ENCODE measurements at places on chromosomes 12 and 14. TPM values are rescaled to one million over a fixed set of nuclear protein-coding genes. Genes with fewer than 3 reads are reported as not detected.

GRCh38 chr12:65510584-65511050, 232.1 kb downstream of the MSRB3 start:
- peak; percentile 63 for DNase-seq

- DNase-seq, result no peak
Observed at GRCh38 chr14:30410986-30411385, 148.0 kb upstream of the G2E3 start.

DNA sequence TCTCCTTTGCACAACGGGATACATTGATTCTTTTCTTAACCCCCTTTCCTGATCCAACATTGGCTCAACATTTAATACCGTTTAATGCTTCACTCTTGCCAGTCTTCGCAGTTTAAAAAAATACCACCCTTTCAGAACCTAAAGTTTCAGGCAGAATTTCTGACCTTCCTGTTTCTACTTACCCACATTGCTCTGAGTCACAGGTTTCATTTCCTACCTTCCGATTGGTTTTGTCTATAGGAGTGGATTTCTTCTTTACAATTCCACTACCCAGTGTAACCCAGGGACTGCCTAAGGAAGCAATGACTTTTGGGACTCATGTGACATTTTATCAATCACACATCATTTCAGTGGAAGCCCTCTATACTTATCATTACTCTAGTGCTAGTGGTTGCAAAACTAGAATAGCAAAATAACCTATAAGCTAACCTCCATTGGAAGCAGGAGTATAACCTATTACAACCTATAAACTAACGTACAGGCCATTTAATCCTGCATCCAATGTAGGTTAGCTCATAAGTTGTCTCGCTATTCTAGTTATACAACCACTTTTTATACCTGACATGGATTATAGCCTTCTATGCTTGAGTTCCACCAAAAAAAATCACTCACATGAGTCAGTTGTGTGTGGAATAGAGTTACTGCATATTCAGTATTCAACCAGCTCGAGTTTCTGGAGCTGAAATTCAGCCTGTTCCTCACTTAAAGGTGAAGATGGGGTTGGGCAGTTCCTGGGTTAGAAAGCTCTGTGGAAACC, 64.9 kb upstream of the KITLG start:
- no peak for DNase-seq

DNA sequence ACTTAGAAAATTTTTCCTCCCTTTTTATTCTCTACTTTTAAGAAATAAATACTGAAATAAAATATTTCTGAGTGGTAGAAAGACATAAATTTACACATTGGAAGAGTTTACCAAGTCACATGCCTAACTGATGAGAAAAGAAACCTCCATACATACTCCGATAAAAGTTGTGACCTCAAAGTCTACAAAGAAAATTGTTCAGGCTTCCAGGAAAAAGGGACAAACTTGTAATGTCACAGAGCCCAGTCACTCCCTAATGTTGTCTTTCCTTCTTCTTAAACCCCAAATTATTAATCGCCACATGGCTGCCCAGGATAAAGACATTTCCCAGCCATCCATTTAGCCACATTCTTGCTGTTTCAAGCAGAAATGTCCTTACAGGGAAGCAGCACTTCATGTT, 455.3 kb downstream of the MDGA2 start:
- no peak for DNase-seq

GRCh38 chr14:73245480-73246325, 8.4 kb downstream of the PAPLN start:
- peak; percentile 44 for DNase-seq

GRCh38 chr12:75933101-75933500, 98.5 kb downstream of the PHLDA1 start:
- DNase-seq, result peak; percentile 96

GRCh38 chr14:99391671-99392070, 89.0 kb downstream of the SETD3 start:
- peak; percentile 74 for DNase-seq

GRCh38 chr14:63899953-63900352, 47.1 kb downstream of the SYNE2 start:
- no peak for DNase-seq

KRT78 gene
- total RNA-seq, result not detected

- DNase-seq, result peak; percentile 51
Observed at GRCh38 chr12:91274916-91275315, 92.3 kb upstream of the DCN start.

GRCh38 chr12:26331960-26332359, 136.6 kb downstream of the SSPN start:
- no peak for DNase-seq

JDP2 gene
- 95.3 TPM for total RNA-seq

KSR2 gene
- not detected for total RNA-seq

GRCh38 chr12:63304887-63305316, 153.9 kb upstream of the AVPR1A start:
- DNase-seq, result no peak

- no peak for DNase-seq
Observed at GRCh38 chr12:100329800-100330199, 27.1 kb upstream of the SLC17A8 start.

GRCh38 chr14:94356379-94357056, 31.9 kb downstream of the SERPINA1 start:
- no peak for DNase-seq

DNA sequence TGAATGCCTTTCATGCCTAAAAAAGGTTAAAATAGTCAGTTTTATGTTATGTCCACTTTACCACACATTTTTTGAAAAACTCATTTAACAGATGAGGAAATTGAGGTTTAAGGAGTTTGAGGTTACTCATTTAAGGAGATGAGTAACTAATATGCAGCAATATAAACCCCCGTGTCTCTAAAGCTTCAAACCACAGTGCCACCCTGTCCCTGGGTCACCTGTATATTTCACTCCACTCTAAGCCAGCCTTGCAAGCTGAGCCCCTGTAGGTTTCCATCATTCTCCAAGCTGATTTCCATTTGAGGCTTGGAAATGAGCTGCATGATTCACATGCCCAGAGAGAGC, 64.4 kb downstream of the NUAK1 start:
- no peak for DNase-seq

GRCh38 chr14:89429199-89430181, 12.5 kb upstream of the FOXN3 start:
- DNase-seq, result peak; percentile 69

DNA sequence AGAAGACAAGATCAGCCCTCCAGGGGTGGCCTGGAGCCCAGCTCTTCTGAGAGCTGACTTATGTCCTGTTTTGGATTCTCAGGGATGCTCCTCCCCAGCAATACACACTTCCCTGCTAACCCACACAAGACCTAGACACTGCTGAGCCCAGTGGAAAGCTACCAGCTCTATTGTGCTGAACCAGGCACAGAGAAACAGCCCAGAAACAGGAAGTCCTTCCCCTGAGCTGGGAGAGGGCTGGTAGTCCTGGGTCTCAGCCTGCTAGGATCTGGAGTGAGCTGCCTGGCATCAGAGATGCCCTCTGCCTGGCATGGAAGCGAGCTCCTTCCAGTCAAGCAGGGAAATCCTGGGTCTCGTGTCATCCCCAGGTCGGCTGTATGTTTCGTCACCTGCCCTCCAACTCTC, 1.2 kb upstream of the LAG3 start:
- no peak for DNase-seq

DNA sequence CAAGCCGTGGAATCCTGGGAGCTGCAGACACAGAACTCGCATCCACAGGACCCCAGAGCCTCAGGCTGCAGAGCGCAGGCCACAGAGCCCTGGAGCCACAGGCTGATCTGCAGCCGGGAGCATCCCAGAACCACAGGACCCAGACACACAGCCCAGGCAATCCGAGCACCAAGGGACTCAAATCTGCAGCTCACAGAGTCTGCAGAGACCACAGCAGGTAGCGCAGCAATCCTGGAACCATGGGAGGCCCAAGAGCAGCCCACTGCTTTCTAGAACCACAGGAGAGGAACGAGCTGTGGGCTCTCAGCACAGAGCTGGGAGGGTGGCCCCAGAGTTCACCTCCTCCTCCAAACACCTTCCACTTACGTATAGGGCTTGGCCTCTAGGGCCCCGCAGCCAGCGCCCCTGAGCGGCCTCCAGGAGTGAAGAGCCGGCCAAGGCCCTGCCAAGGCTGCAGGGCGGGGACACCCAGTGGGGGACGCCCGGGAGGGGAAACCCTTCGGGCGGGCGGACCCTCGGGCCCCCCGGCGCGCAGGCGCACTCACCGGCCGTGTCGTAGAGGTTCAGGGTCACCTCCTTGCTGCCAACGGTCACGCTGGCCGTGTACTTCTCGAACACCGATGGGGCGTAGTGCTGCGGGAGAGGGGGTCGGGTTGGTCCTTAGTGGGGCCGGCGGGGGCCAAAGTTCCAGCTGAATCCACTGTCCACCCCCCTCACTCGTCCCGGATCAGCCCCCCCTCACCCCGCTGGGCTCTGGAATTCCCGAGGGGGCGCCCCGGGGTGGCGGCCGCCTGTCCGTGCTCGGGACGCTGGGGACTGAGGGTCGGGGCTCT, 665 bp downstream of the RHOF start:
- DNase-seq, result no peak

DNA sequence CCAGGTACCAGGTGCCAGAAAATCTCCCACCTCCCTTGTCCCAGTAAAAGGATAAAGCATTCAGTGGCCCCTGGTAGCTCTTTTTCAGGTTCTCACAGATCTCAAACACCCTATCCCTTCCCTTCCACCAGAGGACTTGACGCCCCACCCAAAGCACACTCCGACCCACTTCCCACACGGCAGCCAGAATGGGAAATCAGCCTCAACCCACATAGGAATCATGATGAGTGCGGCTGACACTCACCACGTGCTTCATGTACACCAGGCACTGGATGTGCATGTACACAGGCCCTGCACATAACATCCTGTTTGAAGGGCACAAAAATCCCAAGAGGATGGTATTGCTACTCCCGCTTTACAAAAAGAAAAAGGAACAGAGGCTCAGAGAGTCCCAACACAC, 71.9 kb downstream of the TBX3 start:
- no peak for DNase-seq

GRCh38 chr14:96108061-96108795, 69.1 kb downstream of the C14orf132 start:
- no peak for DNase-seq

DNA sequence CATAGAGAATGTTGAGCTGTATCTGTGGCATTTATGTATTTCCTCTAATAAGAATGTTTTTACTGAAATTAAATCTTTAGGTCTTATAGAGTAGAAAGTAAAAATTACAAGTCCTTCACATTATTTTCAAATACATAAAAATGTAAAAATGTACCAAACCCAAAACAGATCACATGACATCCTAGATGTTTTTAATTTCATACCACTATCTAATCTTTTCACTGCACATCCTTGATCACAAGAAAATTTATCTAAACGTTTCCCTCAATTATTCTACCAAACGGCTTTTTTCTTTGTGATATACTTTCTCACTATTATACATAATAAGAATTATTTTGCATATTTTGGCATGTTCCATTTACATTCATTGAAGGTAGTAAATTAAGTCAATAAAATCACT, 18.3 kb downstream of the SGPP1 start:
- no peak for DNase-seq

DNA sequence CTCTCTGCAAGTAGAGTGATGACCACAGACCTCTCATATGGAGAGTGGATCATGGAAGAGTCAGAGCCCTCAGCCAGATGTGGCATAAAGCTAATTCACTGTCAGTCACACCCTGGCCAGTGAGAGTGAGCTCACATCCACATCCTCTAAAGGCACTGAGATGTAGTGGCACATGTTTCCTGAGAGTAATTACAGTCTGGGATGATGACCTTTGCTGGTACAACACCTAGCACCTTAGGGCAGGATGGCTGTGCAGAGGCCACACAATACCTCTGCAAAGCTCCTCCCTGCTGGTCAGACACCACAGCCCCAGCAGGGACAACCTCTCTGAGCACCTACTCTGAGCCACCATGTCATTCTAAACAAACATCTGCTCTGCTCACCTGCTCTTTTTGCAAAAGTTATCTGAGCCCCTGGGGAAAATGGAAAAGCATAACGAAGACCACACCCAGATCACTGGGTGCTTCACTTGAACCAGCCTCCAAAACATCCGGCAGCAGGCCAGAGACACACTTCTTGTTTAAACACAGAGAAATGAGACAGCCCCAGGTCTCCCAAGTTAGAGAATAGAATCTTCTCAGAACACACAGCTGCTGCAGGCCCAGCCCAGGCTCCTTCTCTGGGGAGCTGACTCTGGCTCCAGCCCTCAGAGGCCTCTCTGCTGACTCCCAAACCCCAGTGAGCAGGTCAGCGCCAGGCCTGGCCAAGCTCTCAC, 30.3 kb downstream of the PITPNM2 start:
- no peak for DNase-seq

TAS2R31 gene
- total RNA-seq, result 2.6 TPM

DNA sequence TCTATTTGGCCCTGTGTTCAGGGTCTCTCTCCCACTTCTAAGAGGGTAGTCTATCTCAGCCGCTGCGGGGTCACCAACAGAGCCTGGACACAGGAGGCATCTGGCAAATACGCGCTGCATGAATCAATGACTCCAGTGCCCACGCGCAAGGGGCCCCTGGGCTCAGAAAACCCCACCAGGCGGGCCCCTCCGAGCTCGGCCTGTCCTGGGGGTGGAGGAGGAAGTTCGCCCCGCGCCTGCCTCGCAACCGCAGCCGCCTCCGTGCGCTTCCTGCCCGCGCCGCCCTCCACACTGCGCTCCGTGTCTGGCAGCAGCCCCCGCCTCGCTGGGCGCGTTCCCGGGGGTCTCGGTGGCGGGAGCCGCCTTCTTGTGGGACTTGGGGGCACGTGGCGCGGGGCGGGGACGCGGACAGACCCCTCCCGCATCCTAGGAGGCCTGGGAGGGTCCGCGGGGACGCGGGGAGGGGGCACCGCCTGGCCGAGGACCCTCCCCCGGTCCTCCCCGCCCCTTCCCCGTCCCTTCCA, 811 bp upstream of the FBRSL1 start:
- DNase-seq, result no peak

NRIP2 gene
- total RNA-seq, result 0.17 TPM

DNA sequence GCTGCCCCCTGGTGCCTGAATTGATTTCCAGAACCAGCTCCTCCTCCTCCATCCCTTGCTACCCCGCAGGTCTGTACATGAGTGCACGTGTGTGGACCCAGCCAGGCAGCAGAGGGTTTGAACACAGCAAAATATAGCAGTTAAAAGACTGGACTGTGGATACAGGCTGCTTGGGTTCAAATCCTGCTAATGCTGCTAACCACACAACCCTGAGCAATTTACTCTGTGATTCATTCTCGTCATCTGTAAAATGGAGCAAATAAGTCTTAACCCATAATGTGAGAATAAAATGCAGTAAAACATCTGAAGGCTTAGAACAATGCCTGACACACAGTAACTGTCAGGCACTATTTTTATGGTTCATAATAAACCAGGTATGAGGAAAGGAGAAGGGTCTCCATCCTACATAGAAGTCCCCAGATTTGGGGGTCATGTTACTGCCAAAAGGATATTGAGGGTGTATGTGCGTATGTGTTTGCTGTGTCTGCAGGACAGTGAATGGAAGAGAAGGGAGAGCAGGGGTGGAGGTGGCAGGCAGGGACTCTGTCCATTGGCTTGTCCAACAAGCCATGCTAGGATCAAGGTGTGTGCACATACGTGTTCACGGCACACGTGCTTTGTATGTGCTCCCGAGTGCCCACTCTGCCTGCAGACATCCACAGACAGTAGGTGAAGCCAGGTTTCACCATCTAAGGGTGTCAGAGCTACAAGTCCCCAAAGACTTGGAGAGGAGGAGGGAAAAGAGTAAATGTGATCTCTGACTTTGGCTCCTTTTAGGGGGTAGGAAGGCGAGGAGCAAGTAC, 1.5 kb upstream of the STAT6 start:
- DNase-seq, result no peak

Measured in fibroblast of lung (primary cell).